ENCODE measurements at places on chromosomes 7 and 10.

- no peak for DNase-seq
Measured at GRCh38 chr10:53045315-53045714, 272.7 kb upstream of the MBL2 start.

DNA sequence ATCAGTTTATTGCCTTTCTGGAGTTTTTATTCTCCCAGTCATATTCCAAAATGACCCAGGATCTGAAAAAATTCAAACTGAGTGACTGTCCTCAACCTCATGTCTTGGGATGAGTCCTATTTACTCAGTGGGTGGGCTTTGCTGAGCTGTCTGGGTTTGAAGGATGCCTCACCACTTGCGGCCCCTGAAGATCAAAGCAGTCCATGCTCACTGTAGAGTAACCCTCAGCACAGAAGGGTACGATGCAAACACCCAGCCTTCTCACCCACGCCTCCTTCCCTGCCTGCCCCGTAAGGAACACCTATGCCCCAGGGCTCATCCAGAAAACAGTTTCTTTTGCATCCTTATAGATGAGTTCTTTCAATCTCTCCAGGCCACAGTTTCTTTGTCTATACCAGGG, 42.2 kb upstream of the GRB10 start:
- DNase-seq = no peak

- DNase-seq = no peak
Measured at GRCh38 chr10:110701617-110701971, 57.5 kb downstream of the RBM20 start.

DNA sequence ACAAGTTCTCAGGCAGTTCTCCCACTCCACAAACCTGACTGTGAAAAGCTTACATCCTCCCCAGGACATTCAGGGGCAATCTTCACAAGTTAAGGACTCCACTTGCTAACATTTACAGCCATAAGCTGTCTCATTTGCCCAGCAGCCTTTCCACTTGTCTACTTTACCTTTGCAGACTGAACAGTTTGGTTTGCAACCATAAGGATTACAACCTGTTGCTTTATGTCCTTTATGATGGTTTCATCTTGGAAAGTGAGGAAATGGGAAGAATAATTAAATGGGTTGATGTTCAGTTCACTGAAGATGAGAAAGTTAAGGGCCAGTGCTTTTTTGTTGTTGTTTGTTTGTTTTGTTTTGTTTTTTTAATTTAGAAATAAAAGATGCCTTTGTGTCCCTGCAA, 92.4 kb downstream of the FAM204A start:
- no peak for DNase-seq

GRCh38 chr7:1815051-1815481, 145.0 kb downstream of the ELFN1 start:
- DNase-seq = no peak

DNA sequence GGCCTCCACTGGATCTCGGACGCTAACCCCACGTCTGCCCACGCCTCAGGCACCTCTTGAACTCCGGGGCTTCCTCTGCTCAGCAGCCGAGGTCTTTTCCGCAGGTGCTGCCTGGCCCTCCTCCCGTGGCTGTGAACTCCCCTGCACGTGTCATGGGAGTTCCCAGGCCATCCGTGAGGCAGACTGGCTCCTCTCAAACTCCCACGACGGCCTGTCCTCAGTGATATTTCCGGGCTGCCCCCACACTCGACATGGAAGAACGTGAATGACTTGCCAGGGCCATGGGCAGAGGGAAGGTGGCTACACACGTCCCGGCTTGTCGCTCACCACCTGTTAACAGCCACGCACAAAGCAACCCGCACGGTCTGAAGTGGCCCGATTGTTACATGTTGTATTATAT, 110.9 kb downstream of the ADARB2 start:
- no peak for DNase-seq

- DNase-seq = no peak
Measured at GRCh38 chr7:86931439-86931838, 128.0 kb downstream of the ELAPOR2 start.

GRCh38 chr7:73811760-73812168, 19.0 kb upstream of the CLDN4 start:
- DNase-seq = peak; percentile 88

DNA sequence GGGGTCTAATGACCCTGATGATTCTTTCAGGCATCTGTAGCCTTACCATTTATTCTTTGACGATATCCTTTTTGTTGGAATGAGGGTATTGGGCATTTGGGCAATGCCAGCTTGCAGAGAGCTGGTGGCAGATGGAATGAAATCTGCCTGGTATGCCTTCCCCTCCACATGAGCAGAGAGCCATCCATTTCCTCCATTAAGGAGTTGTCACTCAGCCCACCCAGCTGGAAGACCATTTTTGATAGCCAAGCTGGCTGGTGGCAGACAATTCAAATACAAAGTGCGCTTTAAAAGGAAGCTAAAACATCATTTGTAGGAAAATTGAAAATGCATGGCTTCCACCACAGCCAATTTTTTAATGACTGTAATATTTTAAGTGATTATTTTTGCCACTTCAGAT, 240.1 kb upstream of the SLC26A5 start:
- no peak for DNase-seq

DNA sequence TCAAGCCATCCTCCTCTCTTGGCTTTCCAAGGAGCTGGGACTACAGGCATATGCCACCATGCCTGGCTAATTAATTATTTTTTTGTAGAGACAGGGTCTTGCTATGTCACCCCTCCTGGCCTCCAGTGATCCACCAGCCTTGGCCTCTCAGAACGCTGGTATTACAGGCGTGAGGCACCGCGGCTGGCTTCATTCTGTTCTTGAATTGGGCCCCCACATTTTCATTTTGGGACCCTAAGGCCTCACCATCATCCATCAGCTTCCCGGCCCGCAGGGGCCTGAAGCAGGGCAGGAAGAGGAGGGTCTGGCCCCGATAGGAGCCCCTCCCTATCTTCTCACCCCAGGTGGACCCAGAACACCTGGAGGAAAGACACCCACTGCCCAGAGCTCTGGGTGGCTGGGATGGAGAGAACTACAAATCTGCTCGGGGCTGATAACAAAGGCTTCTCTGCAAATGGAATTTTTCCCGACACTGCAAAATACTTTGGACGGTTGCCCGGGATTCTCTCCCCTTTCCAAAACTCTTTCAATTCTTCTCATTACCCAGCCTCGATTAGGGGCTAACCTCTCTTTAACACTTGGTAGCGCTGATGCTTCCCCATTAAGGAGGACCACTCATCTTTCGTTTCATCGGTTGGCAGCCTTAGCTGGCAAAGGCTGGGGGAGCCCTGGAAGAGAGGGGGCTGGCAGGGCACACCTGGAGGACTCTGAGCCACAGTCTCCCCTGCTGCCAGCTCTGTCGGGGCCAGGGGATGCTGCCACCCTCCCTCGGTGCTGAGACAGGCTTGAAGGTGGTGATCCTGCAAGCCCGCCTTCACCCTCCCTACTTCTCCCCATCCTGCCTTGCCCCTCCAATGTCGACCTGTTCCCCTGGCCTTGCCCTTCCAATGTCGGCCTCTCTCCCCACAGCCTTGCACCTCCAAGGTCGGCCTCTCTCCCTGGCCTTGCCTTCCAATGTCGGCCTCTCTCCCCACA, 81.0 kb upstream of the GNA12 start:
- DNase-seq = no peak

DNA sequence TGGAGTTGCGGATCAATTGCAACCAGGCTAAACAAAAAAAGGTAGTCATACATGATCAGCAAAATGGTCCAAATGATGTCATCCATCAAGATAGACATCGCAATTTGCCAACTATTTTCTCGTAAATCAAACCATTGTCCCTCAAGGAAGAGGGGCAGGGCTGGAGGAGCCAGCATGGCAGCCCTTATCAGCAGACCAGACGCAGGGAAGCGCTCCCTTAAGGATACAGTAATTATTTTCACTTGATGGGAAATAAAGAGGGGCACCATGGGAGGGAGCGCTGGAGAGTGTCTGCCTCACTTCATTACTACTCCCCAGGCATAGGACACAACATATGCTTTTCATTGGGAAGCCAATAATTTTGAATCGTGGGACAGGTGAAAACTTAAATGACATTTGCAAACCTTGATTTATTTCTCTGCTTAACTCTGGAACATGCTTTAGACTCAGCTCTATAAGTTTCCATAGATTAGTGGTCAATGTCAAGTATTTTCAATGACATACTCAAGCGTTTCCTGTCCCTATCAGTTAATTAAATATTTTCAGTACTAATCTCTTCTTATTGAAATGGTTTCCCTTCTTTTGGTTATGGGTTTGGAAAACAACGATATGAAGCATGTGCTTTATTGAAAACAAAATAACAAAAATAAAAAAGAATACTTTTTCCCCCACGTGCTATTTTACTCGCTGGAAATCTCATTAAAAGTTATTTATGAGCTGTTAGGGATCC, 202.4 kb upstream of the HABP2 start:
- DNase-seq = no peak

DNA sequence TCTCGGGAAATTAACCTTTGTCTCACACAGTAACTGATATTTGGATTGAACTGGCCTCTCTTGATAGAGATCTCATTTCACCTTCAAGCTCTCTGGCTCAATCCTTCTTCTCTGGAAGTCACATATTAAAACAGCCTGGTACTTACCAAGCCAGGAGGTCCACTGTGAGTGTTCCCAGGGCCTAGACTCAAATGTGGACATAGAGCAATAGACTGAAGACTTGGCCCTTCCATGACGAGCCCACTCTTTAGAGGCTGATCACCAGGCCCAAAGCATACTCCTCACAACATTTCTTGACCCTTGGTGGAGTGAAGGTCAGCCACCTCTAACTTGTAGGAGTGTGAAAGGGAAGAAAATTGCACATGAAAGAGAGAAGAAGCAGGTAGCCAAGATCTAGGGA, 38.5 kb downstream of the COL1A2 start:
- no peak for DNase-seq

DNA sequence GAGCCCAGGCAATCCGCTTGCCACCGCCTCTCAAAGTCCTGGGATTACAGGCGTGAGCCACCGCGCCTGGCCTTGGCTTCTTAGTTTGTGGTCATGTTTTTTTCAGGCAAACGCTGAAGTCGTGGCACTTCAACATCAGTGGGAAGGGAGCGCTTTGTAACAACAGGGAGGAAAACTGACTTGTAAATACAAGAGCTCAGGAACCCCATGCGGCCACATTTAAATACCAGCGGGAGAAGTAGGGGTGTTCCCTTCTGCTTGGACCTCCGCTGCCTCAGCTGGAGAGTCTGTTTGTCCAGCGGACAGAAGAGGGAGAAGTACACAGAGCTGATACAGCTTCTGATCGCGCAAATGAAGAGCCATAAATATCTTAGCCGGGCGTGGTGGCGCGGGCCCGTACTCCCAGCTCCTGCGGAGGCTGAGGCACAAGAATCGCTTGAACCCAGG, 108.7 kb upstream of the KMT2C start:
- peak; percentile 57 for DNase-seq

DNA sequence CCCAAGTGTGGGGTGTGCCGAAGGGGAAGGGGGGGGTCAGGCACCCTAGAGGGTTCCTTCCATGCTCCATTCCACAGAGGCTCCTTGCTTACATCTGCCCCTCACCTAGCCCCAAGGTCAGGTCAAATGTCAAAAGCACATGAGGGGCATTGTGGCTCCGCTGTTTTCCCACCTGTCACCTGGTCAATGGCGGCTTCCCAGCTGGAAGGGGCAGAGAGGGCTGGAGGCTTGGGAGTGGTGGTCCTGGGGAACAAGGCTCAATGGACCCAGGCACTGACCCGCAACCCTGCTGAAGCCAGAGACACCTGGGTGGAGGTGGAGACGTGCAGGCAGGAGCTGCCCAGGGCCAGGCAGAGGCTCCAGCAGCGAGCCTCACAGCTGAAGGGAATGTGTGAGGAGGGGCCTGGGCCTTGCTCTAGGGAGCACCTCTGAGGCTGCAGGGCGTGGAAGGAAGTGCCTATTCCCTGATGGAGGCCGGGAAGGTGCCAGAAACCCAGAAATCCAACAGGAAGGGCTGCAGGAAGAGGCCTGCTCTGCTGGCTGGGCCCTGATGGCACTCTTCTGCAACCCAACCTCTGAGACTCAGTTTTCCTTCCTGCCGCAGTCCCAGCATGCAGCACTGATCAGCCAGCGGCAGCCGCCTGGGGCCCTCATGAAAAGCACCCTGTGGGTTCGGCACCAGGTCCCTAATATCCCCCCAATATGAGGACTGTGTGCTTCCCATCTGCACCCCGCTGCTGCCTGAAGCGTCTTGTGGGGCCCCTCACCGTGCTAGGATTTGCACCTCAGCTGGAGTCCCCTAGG, 16.0 kb downstream of the RASGEF1A start:
- DNase-seq = peak; percentile 12

GRCh38 chr10:111221682-111222480, 145.1 kb downstream of the ADRA2A start:
- no peak for DNase-seq

DNA sequence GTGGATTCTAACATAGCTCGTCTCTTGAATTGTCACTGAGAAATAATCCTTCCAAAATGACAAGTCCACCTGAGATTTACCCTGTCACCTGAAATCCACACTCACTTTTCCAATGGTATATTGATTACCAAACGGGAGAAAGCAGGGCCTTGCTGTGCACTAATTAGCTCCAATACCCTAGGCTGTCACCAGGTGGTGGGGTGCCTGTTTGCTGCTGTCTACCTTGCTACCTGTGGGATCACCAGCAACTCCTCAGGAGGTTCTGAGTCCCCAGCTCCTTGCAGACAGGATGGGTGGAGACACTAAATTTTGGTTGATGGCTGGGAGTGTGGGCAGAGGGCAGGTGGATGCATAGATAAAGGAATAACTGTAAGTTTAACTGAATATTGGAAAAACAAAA, 237.2 kb upstream of the ZNF32 start:
- DNase-seq = no peak

- DNase-seq = no peak
Measured at GRCh38 chr10:95242581-95243317, 48.1 kb downstream of the PDLIM1 start.

DNA sequence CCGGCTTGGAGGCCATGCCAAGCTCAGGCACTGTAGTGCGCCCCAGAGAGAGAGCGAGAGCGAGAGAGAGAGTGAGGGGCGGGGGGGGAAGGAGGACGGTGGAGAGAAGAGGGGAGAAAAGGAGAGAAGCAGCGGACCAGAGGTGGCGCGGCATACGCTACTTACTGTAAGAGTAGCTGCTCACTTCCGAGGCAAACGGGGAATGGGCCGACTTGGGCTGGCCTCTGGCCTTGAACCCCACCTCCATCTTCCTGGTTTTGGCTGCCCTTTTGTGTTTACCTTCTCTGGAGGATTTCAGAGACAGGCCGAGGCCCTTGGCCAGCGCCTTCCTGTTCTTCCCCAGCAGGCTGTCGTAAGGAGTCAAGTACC, 66.9 kb downstream of the TNRC18 start:
- DNase-seq = peak; percentile 29

GRCh38 chr7:32323712-32324111, 166.5 kb downstream of the LSM5 start:
- no peak for DNase-seq
